T-helper 17 cell (primary cell): ENCODE measurements at places on chromosomes 11 and 22.

- DNase-seq = no peak
Measured at GRCh38 chr22:19068784-19069271, 53.4 kb downstream of the DGCR2 start.

DNA sequence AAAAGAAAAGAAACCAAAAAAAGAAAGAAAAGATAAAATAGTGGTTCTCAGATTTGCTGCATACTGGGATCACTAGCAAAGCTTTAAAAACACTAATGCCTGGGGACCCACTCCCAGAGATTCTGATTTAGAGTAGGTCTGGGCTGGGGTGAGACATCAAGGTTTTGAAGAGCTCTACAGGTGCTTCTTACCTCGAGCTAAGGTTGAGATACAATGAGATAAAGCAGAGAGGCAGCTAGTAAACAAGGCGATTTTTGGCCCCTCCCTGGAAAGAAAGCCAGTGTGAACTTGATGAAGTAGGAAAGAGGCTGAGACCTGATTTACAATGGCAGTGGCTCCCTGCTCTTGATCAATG is 327.6 kb upstream of the CCDC90B start:
- DNase-seq = no peak

GRCh38 chr11:19994672-19995071 is 165.6 kb downstream of the DBX1 start:
- no peak for DNase-seq

- DNase-seq = no peak
Measured at GRCh38 chr22:50056214-50056972, 1.7 kb downstream of the TTLL8 start.

DNA sequence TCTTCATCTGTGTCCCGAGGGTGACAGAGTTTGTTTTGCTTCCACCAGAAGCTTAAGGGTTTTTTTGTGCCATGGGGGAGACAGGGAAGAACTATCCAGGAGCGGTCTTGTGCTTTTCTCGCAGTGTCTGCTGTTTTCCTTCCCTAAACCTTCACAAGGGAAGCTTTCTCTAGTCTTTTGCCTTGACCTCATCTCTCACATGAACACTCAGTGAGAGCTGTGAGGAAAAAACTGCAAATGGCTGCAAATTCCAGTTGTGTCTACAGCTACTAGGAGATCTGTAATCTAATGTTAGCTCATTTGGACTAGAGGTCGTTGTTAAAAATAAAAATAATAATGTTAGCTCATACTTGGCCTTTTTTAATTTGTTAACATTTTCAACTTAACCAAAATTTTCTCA is 264.7 kb upstream of the SESN3 start:
- DNase-seq = no peak

- no peak for DNase-seq
Measured at GRCh38 chr11:10291801-10292638, 2.0 kb downstream of the SBF2 start.

GRCh38 chr11:26944866-26945664 is 48.8 kb upstream of the FIBIN start:
- DNase-seq = no peak

- no peak for DNase-seq
Measured at GRCh38 chr22:31123292-31123602, 481 bp downstream of the INPP5J start.

DNA sequence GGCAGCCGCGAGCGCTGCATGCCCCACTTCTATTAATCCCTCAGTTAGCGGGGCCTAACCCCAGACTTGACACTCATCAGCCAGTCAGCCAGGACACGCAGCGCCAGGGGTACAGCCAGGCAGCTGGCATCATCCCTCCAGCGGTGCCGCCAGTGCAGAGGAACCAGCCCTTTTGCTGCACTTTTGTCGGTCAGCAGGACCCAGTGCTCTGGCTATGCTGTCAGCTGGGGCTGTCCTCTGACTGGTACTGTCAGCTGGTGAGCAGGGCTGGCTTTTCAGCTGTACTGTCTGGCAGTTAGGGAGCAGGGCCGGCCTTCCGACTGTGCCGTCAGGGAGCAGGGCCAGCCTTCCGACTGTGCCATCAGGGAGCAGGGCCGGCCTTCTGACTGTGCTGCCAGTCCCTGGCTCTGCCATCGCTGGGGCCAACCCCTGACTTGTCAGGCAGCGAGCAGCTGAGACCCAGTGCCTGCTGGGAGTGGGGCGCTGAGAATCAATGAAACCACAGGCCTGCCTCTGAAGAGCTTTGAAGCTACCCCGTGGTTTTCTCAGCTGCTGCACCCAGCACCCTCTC is 115.4 kb downstream of the KIAA1671 start:
- peak; percentile 78 for DNase-seq

GRCh38 chr22:23060612-23061400 is 9.5 kb upstream of the GNAZ start:
- DNase-seq = no peak

DNA sequence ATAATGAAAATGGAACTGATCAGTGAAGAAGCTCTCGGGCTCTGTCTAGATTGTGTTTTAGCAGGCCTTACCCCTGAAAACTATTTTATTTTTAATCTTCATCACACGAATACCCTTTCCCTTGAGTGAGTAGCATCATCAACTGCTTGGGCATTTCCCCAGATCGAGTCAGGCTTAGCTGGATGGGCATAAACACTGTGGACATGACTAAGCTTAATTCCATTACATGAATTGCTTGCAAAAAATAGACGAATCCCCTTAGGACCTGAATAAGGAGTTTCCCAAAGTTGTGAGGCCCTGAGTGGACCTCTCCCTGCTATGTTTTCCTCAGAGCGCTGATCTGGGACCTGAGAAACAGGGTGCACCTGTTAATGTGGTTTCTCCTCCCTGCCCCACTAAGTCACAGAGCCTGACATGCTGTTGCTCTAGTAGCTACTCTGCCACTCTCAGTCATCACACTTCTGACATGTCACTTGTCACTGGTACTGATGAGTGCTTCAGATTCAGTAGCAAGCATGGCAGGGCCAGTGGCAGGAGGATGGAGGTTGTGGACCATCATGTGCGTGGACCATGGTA is 53.5 kb downstream of the ENDOD1 start:
- DNase-seq = no peak

DNA sequence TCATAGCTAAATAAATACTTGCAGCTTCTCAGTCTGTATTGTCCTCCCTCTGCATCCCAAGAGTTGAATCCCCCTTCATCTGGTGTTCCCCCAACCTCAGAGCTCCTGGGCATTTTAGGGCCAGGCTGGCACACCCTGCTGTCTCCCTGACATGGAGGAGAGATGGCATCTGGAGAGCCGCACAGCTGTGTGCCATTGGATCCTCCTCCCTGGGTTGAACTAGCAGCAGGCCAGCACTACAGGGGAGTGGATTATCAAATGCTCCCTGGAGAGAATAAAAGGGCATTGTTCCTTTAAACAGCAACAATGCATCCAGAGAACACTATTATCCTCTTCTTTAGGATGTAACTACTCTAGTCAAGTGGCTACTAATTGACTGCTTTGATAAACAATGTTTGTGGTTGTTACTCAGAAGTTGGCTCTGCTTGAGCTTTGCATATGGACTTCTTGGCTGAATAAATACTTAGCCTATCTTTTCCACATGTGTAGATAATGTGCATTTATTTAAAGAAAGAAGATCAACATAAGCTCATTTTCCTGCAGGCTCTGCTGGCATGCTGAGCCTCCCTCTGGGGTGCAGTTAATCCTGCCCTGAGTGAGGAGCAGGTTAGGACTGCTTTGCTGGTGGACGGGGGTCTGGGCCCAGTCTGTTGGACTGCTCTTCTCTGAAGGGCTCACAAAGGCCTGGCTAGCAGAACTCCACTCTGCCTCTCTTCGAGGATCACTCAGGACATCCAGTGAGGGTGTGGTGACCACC is 897.2 kb downstream of the TBC1D22A start:
- DNase-seq = no peak

GRCh38 chr11:134384406-134384805 is 27.6 kb downstream of the B3GAT1 start:
- DNase-seq = no peak

- DNase-seq = no peak
Measured at GRCh38 chr22:24695060-24695459, 79.5 kb downstream of the PIWIL3 start.

- DNase-seq = no peak
Measured at GRCh38 chr11:12810568-12810894, 136.3 kb downstream of the TEAD1 start.

GRCh38 chr11:84381666-84382065 is 1095.5 kb upstream of the CCDC90B start:
- DNase-seq = no peak

DNA sequence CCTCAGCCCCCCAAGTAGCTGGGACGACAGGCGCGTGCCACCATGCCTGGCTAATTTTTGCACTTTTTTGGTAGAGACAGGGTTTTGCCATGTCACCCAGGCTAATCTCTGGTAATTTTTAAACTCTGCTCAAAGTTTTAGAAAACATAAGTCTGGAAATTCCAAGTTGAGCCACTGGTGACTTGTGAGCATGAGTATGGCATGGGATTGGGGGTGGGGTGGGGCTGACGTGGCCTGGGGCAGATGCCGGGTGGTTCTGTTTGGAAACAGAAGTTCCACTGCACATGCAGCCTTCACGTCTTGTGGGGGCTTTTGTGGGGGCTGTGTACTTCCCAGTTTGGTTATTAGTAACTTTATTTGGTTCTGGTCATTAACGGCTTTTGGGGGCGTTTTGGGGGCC is 67.3 kb downstream of the PTPRJ start:
- DNase-seq = no peak

DNA sequence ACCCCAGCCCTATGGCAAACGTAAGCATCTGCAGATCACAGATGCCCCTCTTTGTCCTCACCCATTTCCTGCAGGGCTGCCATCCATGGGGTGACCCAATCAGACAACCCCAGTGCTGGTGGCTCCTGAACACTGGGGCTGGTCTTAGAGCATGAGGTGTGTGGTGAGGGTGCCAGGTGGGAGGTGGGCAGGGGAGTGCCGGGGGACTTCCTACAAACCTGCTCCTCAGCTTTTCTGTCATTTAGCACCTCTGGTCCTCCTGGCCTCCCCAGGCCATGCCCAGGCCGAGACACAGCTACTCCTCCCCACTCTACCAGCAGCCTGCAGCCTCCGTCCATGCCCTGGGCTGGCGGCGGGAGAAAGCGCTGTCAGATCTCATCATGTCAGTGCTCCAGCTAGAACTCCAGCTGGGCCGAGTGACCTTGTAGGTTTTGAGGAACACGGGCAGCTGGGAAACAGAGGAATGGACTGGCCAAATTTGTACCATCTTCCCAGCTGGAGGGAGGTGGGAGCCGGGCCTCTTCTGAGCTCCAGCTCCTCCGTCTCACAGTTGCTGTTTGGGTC is 157.7 kb upstream of the NECTIN1 start:
- no peak for DNase-seq

- DNase-seq = no peak
Measured at GRCh38 chr11:60871378-60872061, 4.2 kb downstream of the ZP1 start.

- no peak for DNase-seq
Measured at GRCh38 chr22:50610581-50610980, 10.0 kb downstream of the MAPK8IP2 start.

DNA sequence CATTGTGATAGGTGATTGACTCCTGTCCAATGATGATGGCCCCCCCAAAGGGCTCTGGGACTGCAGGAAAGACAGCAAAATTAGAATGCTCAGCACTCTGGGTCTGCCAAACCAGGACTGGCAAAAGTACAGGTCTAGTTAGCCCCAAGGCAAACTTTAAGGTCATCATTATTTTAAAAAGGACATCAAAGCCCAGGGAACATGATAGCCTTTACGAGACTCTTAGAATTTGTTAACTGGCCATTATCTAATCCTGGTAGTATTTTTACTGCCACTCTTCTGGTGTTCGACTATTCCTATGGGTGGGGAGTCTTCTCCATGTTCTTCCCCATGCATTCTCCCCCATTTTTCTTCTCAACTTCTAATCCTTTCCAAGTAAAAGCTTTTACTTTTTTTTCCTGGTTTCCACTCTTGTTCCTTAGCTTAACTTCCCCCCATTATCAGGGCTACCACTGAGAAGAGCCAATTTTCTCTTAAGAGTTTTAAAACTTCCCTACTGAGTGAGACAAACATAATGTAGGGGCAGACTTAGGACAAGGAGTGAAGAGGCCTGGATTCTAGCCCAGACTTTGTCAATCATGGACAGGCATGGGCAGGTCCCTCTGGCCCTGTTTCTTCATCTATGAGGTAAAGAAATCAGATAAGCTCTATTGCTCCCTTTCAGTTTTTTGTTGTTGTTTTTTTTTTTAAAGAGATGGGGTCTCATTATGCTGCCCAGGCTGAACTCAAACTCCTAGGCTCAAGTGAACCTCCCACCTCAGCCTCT is 7.1 kb downstream of the DDB1 start:
- DNase-seq = no peak
